ENCODE measurements at places on chromosomes 13 and 19.
A peak's percentile ranks its signal among the peaks of the same experiment; 100 is the strongest.

DNA sequence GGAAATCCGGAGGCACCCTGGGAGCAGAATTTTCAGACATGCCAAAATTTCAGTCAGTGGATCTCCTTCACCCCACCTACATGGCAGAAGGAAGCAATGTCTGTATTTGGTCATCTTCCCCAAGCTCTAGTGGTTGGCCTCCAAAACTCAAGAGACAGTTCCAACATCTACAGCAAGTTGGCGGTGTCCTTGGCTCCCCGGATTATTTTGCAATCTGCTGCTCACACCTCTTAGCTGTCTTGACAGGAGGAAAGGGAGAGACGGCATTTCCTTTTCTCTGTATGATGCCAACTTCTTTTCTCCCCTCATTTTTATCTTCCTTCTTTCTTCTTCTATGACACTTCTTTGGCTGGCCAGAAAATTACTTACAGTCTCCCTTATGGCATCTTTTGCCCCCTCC, 159.9 kb downstream of the SUCLA2 start:
- no peak for DNase-seq

DNA sequence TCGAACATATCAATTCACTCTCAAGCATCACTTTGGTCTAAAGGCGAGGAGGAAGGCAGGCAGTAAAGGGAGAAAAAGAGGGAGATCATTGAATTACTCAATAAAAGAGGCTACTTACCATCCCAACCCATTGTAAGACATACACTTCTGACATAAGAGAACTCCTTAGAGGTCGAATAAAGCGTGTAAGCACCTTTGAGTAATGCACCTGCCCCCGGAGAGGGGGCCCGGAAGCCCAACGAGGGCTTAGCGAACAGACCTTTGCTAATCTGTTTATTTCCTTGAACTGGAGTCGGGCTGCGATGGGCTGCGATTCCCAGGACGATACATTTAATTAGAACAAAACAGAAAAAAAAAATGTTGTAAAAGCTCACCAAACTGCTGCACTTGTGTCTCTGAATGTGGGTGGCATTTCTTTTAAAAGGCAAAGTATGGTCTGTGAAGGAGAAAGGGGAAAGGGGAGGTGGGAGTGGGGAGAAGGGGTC, 3.0 kb downstream of the ZC3H4 start:
- DNase-seq, result peak; percentile 67

GRCh38 chr19:45395821-45396617, 8.8 kb downstream of the PPP1R13L start:
- DNase-seq, result no peak

GRCh38 chr13:41505209-41505835, 48.0 kb downstream of the RGCC start:
- DNase-seq, result no peak

DNA sequence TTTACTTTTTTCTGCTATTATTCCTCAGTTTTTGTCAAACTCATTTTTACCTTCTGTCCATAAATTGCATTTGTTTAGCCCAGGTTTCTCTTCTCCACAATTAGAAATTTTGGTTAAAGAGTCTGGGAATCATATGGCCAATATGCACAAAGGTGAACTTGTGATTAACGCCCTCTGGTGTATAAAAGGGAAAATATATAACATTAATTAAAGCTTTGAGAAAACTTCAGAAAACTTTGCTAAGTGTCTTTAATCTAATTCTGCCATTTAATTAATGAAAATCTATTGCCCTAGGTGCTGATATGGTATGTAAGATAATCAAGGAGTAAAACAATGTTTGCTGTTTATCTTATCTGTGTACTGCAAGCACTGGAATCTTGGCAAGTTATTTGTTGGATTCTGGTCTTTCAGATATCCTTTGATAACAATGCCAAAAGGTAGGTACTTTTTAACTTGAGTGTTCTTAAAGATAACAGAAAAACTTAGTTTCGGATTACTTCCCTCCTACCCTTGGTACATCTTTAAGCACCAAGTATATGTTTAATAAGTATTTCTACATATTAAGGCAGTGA, 402.6 kb downstream of the SUCLA2 start:
- peak; percentile 53 for DNase-seq

DNA sequence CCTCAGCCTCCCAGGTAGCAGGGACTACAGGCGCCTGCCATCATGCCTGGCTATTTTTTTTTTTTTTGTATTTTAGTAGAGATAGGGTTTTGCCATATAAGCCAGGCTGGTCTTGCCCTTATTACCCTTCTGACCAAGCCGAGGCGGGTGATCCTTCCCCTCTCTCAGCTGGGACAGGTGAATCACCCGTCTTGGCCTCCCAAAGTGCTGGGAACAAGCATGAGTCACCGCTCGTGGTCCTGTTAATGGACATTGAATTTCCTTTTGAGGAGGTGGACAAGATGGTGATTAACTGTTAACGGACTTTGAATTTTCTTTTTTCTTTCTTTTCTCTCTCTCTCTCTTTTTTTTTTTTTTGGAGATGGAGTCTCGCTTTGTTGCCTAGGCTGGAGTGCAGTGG, 10.6 kb downstream of the CD70 start:
- DNase-seq, result no peak

DNA sequence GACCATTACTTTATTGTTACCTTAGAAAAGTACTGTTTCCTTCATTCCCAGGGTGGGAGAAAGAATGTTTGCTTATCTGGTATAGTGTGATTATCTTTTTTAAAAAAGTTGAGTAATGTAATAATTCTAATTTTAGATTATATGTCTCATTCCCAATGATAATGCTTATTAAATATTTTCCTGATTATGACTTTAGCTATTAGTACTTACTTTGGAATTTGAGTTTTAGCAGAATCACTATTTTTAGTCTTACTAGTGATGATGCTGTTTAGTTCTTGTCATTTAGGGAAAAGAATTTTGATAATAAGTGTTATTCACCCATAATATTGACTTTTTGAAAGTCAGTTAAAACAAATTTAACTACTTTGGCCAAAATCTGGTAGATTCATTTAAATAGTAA, 95.2 kb downstream of the FRY start:
- no peak for DNase-seq
